ENCODE measurements at places on chromosomes 1 and 21.

GRCh38 chr1:111302374-111302773 lies 11.7 kb downstream of the CHIA start:
- peaks cover 3% of the 10 kb centered on the region for H3K27me3 ChIP-seq
- no peaks in the 10 kb centered on the region for H3K4me1 ChIP-seq
- no peak overlapping the region for H3K27ac ChIP-seq
- H3K4me3 ChIP-seq: no peak overlapping the region
- no peak for DNase-seq

DNA sequence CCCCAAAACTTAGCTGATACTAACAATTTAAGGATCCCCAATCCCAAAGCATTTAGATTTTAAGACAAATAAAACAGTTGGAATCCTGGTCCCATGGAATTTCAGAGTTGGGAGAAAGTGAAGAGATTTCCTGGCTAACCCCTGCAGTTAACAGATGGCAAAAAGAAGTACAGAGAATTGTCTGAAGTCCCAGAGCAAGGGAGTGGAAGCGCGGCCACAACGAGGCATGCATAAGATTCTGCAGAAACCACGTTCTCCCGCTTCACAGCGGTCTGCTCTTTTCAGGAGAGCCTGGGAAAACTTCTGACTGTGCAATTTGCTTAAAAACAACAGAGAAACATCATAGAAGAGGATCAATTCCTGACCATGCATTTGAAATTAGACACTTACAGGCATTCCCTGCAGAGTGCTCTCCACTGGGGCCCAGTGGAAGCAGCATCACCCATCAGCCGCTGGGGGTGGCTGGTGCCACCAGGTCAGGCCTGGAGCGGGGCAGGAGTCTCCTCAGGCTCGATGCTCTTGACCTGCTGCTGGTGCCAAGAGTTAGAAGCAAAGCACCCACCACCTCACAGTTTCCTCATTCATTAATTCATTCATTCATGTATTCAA lies 226.7 kb upstream of the POU3F1 start:
- H3K4me3 ChIP-seq: no peak overlapping the region
- H3K27ac ChIP-seq: no peak overlapping the region
- DNase-seq: no peak
- H3K27me3 ChIP-seq: no peaks in the 10 kb centered on the region
- no peaks in the 10 kb centered on the region for H3K36me3 ChIP-seq

DNA sequence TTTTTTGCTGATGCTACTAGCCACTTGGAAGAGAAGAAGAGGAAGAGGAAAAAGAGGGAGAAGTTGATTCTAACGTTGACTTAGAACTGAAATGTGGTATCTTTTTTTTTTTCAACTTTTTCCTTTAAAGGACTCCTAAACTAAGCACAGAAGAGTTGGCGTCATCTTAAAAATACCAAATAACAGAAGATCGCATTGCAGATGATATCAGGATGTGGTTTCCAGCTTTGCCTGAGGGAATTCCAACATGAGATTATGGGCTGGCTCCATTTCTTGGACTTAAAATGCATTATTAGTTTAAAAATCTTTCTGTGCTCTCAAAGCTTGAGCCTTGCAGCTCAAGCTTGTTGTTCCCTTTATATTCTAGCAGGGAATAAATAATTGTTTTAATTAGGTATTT lies 29.8 kb downstream of the WDR3 start:
- H3K36me3 ChIP-seq: peaks cover 4% of the 10 kb centered on the region
- DNase-seq: no peak
- H3K27me3 ChIP-seq: no peaks in the 10 kb centered on the region
- H3K4me1 ChIP-seq: no peaks in the 10 kb centered on the region

DNA sequence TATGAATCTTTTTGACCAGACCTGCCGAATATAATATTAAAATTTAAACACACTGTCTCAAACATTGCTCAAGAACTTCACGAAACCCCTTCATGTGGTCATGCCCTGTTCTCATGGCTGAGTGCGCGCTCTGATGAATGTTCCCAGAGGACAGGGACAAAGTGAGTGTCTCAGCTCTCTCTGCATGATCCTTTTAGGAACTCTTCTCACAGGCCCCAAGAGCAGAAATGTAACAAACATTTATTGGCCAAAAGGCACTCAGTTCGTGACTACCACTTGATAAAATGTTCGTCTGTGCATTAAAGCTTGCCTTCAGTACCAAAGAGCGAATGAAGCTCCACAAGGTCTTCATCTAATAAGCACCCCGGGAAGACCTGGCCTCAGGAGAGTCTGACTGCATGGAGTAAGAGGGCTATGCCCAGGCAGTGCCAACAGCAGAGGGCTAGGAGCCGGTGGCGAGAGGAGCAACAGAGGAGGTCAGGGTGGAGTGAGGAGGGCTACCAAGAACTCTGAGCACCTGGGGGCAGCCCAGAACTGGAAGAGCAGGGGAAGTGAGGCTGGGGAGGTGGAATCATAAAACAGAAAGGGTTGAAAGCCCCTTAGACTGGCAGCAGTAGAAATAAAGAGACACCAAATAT lies 171.1 kb downstream of the RHOU start:
- DNase-seq: no peak
- H3K4me1 ChIP-seq: peaks cover 12% of the 10 kb centered on the region
- H3K36me3 ChIP-seq: no peaks in the 10 kb centered on the region

DNA sequence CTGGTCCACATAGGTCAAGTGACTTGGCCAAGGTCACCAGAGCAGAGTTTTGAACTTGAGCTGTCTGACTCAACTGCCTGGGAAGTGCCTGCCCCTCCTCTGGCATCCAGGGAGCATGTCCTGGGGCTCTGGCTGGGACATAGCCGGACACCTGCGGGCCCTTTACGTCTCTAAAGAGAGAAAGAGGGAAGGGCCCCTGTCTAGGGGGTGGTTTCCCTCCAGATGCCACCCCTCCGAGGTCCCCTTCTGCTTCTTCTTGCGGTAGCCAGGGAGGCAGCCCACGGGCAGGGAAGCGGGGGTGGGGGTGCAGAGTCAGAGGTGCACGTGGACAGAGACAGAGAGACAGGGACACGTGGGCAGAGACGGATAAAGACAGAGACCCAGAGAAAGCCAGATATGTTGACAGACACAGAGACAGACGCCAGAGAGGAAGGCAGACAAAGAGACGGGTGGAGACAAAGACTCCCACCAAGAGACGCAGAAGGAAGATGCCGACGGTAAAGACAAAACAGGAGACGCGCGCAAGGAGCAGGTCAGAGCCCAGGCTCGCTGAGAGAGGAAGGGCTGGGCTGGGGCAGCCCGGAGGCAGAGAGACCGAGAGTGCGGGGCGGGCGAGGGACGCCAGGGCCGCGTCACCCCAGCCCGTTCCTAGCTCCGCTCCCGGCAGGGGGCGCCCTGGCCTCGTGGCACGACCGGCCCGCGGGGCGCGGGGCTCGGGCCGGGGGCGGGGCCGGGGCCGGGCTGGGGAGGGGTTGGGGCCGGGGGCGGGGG lies 458 bp upstream of the ALPL start:
- no peak overlapping the region for H3K27ac ChIP-seq
- H3K36me3 ChIP-seq: no peaks in the 10 kb centered on the region
- peaks cover 3% of the 10 kb centered on the region for H3K4me1 ChIP-seq
- peaks cover 51% of the 10 kb centered on the region for H3K27me3 ChIP-seq
- H3K4me3 ChIP-seq: no peak overlapping the region

DNA sequence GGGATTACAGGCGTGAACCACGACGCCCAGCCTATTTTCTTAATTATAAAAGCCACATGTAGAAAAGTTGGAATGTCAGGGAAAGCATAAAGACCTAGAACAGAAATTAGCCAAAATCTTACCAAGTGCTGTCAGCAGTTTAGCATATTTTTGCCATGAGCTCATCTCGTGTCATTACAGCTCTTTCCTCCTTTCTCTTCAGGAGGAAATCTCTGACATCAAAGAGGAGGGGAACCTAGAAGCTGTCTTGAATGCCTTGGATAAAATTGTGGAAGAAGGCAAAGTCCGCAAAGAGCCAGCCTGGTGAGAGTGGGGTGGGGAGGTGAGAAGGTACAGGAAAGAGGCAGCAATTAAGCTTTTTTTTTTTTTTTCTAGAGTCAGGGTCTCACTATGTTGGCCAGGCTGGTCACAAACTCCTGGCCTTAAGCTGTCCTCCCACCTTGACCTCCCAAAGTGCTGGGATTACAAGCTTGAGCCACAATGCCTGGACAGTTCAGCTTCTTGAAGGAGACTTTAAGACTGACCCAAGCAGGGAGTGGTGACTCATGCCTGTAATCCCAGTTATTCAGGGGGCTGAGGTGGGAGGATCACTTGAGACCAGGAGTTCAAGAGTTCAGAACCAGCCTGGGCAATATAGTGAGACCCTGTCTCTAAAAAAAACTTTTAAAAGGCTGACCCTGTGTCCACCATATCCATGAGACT lies 8.4 kb upstream of the BGLAP start:
- no peak for DNase-seq
- no peaks in the 10 kb centered on the region for H3K36me3 ChIP-seq
- no peak overlapping the region for H3K4me3 ChIP-seq

DNA sequence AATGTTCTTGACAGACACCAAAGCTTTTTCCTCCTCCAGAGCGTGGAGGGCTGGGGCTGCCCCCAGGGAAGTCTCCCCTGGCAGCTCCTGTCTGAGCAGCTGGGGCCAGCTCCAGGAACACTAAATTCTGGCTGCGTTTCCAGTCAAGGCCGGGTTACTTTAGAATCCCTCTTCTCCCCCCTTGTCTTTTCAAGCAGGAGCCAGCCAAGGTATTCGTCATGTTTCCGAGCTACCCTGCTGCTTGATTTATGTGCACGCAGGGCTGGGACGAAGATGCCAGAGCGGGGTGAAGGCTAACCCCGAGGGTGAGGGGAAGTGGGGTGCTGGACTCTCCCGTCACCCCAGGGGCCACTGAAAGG lies 68.1 kb upstream of the ANGPTL1 start:
- H3K27ac ChIP-seq: no peak overlapping the region
- no peaks in the 10 kb centered on the region for H3K4me1 ChIP-seq
- H3K27me3 ChIP-seq: peaks cover 5% of the 10 kb centered on the region
- no peak for DNase-seq

DNA sequence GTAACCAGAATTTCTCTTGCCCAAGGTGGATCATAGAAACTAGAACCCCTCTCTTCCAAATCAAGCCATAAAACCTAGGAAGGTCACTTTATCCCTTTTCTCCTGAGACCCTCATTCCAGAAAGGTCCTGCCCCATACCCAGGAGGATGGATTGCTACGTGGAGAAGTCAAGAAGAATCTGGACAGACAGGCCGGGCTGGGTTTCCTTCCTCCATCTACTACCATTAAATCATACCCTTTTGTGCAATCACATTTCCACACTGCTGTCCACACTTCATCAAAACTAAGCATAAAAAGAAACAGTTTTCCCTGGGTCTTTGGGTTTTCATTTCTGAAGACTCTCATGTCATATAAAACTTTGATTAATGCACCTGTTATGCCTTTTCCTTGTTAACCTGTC lies 65.4 kb downstream of the C21orf91 start:
- H3K27ac ChIP-seq: no peak overlapping the region
- H3K36me3 ChIP-seq: no peaks in the 10 kb centered on the region
- no peaks in the 10 kb centered on the region for H3K27me3 ChIP-seq
- DNase-seq: no peak
- H3K4me1 ChIP-seq: no peaks in the 10 kb centered on the region

DNA sequence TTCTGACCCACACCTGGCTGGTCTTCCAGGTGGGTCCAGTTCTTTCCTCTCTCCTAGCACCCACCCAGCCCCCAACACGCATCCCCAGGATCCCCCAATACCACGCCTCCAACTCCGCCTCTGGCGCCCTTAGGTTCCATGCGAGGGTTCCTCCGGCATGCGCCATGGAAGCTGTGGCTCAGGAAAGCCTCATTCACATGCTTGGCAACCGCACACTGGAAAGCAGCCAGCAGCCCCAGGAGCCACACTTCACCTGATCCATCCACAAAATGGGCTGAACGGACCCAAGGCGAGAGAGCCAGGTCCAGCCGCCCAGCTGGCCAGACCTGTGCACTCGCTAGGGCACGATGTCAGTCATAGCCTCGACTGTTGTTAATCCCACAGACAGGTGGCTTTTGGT lies 161.2 kb downstream of the PSMG1 start:
- H3K27me3 ChIP-seq: no peaks in the 10 kb centered on the region
- H3K4me1 ChIP-seq: peaks cover 6% of the 10 kb centered on the region
- H3K27ac ChIP-seq: no peak overlapping the region
- no peak for DNase-seq
- no peaks in the 10 kb centered on the region for H3K36me3 ChIP-seq

DNA sequence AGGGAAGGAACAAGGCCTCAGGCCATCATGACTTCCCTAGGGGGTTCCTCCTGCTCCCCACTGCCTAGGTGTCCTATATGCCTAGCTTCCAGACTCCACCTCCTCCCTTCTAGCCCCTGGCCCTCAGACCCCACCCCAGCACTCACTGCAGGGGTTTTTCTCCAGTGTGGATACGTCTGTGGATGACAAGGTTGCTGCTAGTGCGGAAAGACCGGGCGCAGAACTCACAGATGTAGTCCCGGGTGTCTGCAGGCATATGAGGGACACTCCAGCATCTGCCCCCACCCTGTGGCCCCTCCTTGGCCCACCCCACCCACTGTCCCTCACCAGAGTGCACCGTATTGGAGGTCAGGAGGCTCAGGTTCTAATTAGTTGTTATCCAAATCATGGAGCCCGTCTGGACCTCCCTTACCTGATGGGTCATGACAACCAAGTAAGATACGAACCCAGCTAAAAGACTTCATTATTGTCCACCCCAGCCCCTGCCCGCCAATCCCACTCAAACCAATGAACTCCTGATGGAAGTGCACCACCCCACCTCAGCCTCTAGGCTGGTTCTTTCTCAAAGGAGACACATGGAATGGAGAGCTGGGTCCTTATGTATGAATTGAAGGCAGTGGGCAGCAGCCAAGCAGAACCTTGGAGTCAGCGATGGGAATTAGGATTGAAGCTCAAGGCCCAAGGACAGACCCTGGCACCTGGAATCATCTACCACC lies 8.2 kb downstream of the ZNF692 start:
- no peak for DNase-seq
- H3K36me3 ChIP-seq: peaks cover 2% of the 10 kb centered on the region
- H3K4me1 ChIP-seq: no peaks in the 10 kb centered on the region
- no peaks in the 10 kb centered on the region for H3K27me3 ChIP-seq
- H3K4me3 ChIP-seq: no peak overlapping the region
- H3K27ac ChIP-seq: no peak overlapping the region

GRCh38 chr1:223820515-223820858 lies 25.3 kb downstream of the TP53BP2 start:
- H3K27ac ChIP-seq: no peak overlapping the region
- peaks cover 9% of the 10 kb centered on the region for H3K4me1 ChIP-seq
- DNase-seq: no peak
- H3K27me3 ChIP-seq: no peaks in the 10 kb centered on the region
- H3K36me3 ChIP-seq: peaks cover 2% of the 10 kb centered on the region
- H3K4me3 ChIP-seq: no peak overlapping the region

- no peaks in the 10 kb centered on the region for H3K4me1 ChIP-seq
- H3K36me3 ChIP-seq: peaks cover 2% of the 10 kb centered on the region
- no peak overlapping the region for H3K27ac ChIP-seq
- H3K27me3 ChIP-seq: no peaks in the 10 kb centered on the region
Measured at GRCh38 chr1:16260814-16261213, 23.8 kb upstream of the CPLANE2 start.

DNA sequence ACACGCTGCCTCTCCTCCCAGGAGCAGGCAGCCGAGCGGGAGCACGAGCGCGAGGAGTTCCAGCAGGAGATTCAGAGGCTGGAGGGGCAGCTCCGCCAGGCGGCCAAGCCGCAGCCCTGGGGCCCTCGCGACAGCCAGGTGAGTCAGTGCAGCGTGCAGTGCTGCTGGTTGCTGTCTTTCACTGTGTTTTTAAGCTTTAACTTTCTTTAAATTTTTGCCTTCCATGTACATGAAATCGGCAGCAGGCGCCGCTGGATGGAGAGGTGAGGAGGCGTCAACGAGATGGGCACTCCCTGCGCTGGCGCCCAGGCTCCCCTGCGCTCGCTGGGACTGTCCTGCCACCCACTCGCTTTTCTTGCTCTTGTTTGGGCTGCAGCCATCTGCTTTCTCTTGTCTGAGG lies 60.7 kb upstream of the DIP2A start:
- H3K36me3 ChIP-seq: peaks cover 4% of the 10 kb centered on the region
- H3K27me3 ChIP-seq: no peaks in the 10 kb centered on the region
- H3K27ac ChIP-seq: no peak overlapping the region
- H3K4me3 ChIP-seq: no peak overlapping the region
- no peak for DNase-seq
